ENCODE measurements at places on chromosomes 3 and 15.
A peak's percentile ranks its signal among the peaks of the same experiment; 100 is the strongest.

- no peak for DNase-seq
These were observed 27.6 kb upstream of the P2RY13 start for GRCh38 chr3:151356794-151357462.

DNA sequence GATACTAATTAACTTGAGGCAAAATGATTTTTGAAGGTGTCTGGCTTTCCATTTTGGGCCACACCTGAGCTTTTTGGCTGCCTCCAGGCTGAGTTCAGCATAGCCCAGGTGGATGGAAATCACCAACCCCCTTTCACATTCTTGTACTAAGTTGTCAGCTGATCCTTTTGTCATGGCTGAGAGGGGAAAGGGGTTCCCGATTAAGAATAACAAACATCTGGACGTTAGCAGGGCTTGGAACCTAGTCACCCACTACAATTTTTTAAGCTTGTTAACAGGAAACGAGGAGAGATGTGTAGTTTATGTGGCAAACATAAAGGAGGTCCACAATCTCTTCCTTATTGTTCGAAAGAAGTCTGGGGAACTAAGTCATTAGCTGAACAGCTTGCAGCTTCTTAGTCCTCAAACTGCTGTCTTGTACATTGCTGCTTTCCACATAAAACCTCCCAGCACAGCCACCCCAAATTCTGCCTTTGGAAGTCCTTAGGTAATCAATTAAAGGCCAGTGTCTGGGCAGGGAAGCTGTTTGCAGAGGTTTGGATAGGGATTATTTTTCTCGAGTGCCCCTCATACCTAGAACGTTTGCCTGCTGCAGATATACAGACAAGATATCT lies 5.0 kb downstream of the NR2F2 start:
- no peak for DNase-seq

DNA sequence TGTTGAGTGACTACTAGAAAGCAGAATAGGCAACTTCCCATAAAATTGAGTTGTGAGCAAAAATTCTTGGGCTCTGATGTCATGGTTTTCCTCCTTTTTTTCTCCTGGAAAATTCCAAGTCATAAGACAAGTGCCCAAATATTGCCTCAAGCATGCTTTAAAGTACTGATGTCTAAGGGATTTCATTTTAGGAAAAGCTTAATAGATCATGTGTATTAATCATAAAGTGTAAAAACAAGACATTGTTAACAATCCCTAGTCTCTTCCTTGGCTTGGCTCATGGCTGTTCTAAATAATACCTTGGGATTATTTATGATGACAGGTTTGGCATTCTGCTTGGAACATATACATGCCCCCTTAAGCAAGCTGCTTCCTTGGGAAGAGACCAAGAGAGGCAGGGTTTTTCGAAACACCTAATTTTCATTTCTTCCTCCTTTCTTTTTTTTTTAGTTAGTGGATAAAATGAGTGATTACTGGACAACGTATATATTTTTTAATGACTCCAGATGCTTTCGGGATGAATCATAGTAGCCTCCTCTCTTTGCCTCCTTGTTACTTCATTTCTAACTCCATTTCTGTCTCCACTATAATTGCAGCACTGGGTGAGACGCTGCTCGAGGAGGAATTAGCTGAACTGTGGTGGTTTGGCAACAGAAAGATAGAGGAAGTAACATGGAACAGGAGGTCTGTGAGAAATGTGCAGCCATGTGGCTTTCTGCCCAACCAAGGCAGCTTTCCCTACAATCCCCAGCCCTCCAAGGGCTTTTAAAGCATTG lies 104.9 kb downstream of the TPRG1 start:
- no peak for DNase-seq

GRCh38 chr15:62758126-62758951 lies 284.2 kb upstream of the TPM1 start:
- no peak for DNase-seq

- no peak for DNase-seq
These were observed 3.3 kb upstream of the SLC22A14 start for GRCh38 chr3:38278841-38279240.

- DNase-seq = no peak
These were observed 16.1 kb downstream of the LYSMD2 start for GRCh38 chr15:51721199-51721960.

- peak; percentile 22 for DNase-seq
These were observed 141.4 kb downstream of the RBPMS2 start for GRCh38 chr15:64634027-64634426.

- no peak for DNase-seq
These were observed 280.7 kb downstream of the NFKBIZ start for GRCh38 chr3:102129760-102130608.

DNA sequence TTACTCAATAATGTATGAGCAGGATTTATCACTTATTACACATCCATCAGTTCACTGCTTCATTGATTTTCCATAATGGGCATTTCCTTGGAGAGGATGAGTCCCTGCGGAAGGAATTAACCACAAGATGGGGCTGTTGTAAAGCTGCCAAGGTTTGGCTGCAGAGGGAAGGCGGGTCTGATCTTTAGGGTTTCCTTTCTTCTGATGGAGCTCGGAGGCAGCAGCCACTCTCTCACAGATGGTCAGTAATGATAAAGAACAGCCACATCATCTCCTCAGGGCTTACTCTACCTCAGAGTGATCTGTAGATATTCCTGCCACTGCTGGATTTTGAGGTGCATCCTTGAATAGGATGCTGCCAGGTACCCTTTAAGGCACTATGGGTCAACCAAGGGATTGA lies 115.2 kb downstream of the USP13 start:
- no peak for DNase-seq

DNA sequence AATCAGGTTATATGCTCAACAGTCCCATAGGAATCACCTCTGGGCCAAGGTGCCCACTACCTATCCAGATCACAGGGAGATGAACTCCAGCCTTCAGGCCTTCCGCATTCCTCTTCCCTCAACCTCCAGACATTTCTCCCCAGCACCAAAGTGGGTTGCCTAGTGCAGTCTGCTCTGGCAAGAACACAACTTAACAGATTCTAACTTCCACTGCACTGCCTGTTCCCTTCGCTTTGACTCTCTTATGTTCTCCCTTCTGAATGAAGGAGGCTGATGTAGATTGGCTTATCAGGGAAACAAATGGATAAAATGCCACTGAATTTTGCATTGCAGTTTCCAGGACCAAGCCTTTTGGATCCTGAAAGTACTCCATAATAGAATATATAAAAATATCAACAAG lies 106.3 kb downstream of the SRGAP3 start:
- DNase-seq = no peak

GRCh38 chr3:19342389-19342788 lies 194.1 kb downstream of the KCNH8 start:
- no peak for DNase-seq

DNA sequence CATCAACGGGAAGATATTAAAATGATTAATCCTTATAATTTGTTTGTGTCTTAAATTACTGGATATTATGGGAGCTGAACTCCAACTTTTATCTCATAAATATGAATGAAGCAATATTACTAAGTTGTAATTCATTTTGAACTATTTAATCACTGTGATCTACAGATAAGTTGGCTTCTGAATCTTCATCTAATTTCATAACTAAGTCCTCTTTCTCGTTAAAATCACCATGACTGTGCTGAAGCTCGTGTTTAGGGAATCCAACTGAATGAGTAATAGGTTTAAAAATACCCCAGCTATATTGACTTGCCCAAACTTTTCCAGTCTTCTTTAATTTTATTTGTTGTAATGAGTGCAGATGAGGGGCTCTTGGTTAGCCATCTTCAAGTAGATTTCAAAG lies 14.1 kb downstream of the MDFIC2 start:
- no peak for DNase-seq
